H4 (cell line): ENCODE measurements at places on chromosomes 12 and 14. TPM values are rescaled to one million over a fixed set of nuclear protein-coding genes. Genes with fewer than 3 reads are reported as not detected.
A peak's percentile ranks its signal among the peaks of the same experiment; 100 is the strongest.

- peak; percentile 94 for DNase-seq
These were observed 164.5 kb downstream of the SLC38A4 start for GRCh38 chr12:46661110-46661845.

- no peak for DNase-seq
These were observed 2.2 kb upstream of the DCD start for GRCh38 chr12:54650409-54650808.

DNA sequence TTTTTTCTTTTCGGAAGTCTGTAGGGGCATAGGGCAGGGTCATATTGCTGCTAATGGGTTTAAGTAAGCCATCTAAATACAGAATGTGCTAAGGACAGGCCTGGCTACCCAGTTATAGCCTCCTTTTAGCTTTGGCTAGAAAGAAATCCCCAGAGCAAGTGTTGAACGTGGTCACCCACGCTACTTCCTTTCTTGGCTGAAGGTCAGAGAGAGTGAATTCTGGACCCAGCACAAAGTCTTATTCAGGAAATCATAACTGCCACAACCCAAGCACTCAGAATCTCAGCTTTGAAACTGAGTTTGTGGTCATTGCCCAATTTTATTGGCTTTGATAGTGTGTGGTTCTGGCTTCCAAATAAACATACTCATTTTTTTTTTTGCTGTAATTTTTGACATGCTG, 542.1 kb upstream of the ATP2B1 start:
- peak; percentile 28 for DNase-seq

DNA sequence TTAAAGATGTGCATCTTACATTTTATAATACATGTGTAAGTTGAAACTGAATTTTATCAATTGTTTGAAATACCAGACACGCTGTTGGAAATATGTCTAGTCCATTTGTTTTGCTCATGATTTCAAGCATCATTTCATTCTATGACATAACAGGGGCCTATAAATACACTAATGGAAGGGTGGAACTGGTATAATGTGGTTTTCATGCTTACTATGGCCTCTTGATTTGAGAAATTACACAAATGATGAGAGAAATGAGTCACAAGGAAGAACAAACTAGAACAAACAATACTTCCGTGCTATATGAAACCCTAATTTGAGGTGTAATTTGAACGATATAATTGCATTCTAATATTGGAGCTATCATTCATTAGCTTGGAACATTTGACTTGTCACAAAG, 663.4 kb downstream of the SLC16A7 start:
- peak; percentile 26 for DNase-seq

- DNase-seq, result peak; percentile 39
These were observed 65.8 kb upstream of the DACT1 start for GRCh38 chr14:58571769-58572472.

DNA sequence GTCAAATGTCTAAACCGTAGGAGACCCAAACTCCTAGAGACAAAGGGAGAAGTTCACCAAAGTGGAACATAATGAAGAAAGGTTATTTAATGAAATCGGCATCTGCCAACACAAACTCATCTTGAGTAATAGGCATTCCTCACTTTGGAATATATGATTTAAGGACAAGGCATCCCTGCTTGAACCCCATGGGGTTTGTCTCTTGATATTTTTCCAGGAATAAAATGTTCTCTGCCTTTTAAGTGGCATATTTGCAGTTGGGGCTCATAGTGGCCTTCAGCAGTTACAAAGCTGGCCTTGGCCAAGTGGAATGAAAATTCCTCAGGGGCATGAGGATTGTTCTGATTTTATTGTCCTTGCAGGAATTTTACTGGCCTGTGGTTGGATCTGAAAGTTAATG, 7.1 kb downstream of the POP5 start:
- no peak for DNase-seq

DNA sequence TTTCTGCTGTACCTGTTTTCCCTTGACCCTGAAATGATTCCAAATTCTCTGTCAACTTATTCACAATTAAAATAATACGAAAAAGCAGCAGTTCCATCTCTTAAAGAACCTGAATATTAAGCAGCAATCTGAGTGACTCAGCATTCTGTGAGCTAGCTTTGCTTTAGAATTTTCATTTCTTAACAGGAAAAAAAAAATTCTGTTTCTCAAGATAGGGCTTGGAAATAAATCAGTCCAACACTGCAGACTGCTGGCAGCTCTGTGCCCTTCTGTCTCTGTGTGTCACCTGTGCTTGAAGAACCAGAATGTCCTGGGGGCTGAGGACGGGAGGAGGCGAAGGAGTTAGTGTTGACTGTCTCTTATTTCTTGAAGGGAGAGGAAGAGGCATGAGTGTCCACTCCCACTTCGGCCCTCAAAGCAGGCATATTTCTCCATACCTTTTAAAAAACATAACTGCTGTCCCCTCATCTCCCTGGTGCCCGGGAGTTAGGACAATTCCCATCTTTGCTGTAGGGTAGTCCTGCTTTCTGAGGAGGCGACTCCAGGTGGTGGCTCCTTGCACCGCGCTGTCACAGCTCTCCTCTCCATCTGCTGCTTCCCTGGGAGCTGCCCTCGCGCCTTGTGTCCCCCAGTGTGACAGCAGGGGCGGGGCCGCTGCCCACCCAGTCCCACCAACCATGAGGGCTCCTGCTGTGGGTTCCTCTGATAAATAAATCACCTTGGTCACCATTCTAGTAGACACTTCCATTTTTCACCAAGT, 203.1 kb downstream of the CALM1 start:
- DNase-seq, result no peak

GRCh38 chr14:58607131-58607951, 30.4 kb upstream of the DACT1 start:
- DNase-seq, result no peak

GRCh38 chr12:31524791-31525495, 66.0 kb downstream of the DENND5B start:
- DNase-seq, result no peak

GRCh38 chr14:80523518-80524117, 312.3 kb upstream of the DIO2 start:
- DNase-seq, result no peak

DNA sequence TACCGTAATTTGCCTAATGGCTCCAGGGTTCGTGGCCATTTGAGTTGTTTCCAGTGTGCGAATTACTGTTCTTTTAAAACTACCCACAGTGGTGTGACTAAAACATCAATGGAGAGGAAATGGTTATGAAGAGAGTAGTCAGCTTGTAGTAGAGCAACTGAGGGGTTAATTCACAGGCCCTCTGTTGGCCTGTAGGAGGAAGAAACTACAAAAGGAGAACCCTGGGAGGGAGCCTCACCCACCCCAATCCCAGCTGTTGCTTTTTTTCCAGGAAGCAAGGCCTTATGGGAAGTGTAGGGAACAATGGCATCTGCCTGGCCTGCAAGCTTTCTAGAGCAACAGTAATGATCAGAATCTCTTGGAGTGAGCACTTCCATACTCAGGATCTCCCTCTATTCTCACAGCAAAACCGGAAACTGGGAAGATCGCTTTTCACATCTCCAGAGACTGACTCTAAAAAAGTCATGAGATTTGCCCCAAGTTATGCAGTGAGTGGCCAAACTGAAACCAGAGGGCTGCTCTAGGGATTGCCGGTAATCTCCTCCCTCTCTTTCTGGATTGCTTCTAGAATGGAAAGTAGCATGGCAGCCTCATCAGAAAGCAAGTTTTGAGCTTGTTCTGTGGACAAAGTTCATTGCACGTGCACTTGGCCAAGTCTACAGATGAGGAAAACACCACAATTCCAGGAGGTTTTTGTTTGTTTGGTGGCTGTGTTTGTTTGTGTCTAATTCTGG, 125.3 kb upstream of the PWP1 start:
- DNase-seq, result peak; percentile 15

GRCh38 chr12:25771041-25771440, 187.4 kb upstream of the RASSF8 start:
- no peak for DNase-seq

- DNase-seq, result no peak
These were observed 100.0 kb downstream of the ARF6 start for GRCh38 chr14:49992901-49993339.

DNA sequence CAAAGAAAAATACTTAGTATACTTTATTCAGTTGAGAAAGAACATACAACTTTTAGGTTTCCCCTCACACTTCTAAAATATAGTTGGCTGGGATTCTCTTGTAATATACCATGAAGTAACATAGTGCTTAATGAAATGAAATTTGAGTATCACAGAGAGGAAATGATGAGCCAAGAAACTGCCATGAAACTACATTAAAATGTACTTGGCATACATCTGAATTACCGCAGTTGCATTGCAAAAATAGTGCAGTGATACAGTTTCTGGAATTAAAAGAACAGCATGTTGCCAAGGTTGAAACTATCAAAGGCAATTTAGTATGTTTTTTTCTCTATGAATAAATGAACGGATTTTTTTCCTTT, 389.2 kb downstream of the TMEM117 start:
- no peak for DNase-seq

GRCh38 chr14:44113769-44114730, 393.0 kb downstream of the FSCB start:
- no peak for DNase-seq

GRCh38 chr12:96677363-96677762, 188.0 kb downstream of the CFAP54 start:
- no peak for DNase-seq

DNA sequence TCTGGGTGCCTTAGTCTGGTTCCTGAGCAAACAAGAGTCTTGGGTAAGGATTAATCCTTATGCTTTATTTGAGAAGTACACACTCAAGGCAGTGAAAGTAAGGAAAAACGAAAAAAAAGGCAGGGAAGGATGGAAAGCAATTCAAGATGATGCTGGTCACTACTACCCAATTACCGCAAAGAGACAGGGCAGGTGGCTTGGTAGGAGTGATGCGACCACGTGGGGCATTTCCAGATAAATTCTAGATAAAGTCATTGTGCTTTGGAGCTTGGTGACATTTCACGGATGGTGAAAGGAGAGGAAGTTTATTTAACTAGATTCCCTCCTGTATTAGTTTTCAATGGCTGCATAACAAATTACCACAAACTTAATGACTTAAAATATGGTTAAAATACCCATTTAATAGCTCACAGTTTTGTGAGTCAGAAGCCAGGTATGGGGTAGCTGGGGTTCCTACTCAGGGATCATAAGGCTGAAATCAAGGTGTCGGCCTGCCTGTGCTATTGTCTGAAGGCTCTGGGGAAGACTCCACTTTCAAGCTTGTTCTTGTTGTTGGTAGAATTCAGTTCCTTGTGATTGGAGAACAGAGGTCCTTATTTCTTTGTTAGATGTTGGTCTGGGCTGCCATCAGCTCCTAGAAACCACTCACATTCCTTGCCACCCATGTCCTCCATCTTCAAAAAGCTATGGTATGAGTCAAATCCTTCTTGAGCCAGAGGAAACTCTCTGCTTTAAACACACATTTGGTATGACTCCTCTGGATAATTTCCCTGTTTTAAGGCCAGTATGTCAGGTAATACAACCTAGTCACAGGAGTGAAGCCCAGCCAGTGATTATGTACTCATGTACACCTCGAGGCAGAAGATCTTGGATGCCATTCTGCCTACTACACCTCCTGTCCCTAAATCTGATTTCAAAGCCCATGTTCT, 5.6 kb upstream of the HMGA2 start:
- DNase-seq, result no peak

DNA sequence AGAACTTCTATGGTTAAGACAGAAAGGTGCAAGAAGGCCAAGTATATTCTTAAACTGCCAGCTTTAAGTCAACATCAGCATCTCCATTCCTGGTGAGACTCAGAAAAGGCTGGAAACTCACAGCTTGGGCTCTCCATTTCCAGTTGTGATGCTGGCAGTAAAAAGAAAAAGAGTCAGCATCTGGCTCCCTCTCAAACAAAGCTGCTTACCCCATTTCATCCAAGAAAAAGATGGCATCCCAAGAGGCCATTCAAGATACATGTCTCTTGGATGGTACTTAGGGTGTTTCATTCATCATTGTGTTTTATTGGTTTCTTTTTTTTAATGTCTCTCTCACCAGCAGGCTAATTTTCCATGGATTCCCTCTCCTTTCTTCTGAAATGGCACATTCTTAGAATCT, 61.9 kb downstream of the DCAF5 start:
- no peak for DNase-seq

- DNase-seq, result peak; percentile 89
These were observed 107.7 kb downstream of the ARF6 start for GRCh38 chr14:50000380-50001150.

Gene TSHR
- total RNA-seq, result not detected in 2 replicates

Gene FAIM2
- total RNA-seq, result 0.58 TPM in 1 of 2 replicates, not detected in the other

Gene PSME2
- total RNA-seq, result 346 and 383 TPM in 2 replicates

Gene ADCY4
- total RNA-seq, result not detected in 2 replicates

Gene ENDOU
- total RNA-seq, result not detected in 2 replicates

Gene KRR1
- total RNA-seq, result 49.2 and 76.8 TPM in 2 replicates

Gene SPRING1
- total RNA-seq, result 15.9 and 29.9 TPM in 2 replicates

Gene DCAF11
- 53.4 and 78.4 TPM in 2 replicates for total RNA-seq

Gene GALNT6
- total RNA-seq, result 0.06 TPM in 1 of 2 replicates, not detected in the other
